ENCODE measurements at places on chromosomes 12 and 14.
A peak's percentile ranks its signal among the peaks of the same experiment; 100 is the strongest.

- DNase-seq: no peak
Observed at GRCh38 chr12:13211859-13212664, 15.5 kb downstream of the EMP1 start.

GRCh38 chr14:63468294-63468693 is 74.9 kb downstream of the PPP2R5E start:
- DNase-seq: no peak

DNA sequence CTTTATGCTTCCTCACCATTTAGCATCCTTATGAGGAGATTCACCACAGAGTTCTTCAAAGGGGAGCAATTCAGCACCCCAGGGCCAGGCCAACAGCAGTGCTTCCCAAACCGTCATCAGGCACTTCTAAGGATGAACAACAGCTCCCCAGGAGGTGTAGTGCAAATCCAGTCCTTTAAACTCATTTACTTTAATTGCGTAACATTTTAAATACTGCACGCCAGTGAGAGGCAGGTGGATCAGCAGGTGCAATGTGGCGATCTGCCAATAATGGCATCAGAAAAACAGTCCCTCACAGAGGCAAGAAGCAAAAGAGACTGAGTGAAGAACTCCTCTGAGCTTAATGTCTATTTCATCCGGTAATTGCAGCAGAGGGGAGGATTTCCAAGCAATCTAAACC is 770.9 kb upstream of the FOXG1 start:
- DNase-seq: no peak

GRCh38 chr12:76265424-76266180 is 82.6 kb downstream of the BBS10 start:
- DNase-seq: no peak

- DNase-seq: peak; percentile 33
Observed at GRCh38 chr14:64186231-64187129, 107.7 kb downstream of the ESR2 start.

- DNase-seq: no peak
Observed at GRCh38 chr12:69027411-69027881, 94.5 kb upstream of the CPM start.

- no peak for DNase-seq
Observed at GRCh38 chr12:63068857-63069442, 82.1 kb downstream of the AVPR1A start.

GRCh38 chr14:26328791-26329190 is 269.0 kb downstream of the NOVA1 start:
- DNase-seq: no peak

- no peak for DNase-seq
Observed at GRCh38 chr14:99600232-99600888, 3.6 kb downstream of the CCDC85C start.

DNA sequence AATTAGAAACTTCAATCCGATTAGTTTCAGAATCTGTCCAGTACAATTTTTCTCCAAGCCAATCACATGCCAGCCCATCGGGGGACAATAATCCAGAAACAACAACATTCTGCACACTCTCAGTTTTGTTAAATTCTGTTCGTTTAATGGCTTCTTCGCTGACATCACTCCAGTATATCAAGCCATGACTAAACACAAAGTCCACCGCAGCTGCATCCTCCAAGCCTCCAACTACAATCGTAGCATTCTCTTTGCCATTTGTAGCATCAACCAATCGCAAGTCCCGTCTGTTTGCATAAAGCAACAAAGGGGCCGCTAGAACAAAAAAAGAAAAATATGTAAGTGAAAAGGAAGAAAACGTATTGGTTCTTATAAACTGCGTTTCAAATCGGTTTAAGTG is 22.5 kb downstream of the LRP6 start:
- no peak for DNase-seq

DNA sequence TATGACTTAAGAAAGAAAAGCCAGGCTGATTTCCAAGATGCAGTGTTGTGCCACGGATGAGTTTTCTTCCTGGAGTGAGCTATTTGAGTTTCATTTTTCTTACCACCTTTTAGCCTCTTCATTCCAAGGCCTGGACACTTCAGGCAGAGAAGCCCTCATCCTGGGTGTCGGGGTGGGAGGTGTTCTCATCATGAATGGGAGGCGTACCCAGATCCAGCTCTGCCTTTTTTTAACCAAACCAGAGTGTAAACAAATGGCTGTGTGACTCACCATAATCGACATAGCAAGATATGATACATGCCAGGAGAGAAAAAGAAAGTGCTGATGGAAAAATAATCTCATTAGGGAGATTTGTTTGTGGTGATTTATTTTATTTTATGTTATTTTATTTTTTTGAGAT is 79.9 kb downstream of the ARF6 start:
- no peak for DNase-seq

- DNase-seq: no peak
Observed at GRCh38 chr14:30058401-30058800, 130.8 kb upstream of the PRKD1 start.

DNA sequence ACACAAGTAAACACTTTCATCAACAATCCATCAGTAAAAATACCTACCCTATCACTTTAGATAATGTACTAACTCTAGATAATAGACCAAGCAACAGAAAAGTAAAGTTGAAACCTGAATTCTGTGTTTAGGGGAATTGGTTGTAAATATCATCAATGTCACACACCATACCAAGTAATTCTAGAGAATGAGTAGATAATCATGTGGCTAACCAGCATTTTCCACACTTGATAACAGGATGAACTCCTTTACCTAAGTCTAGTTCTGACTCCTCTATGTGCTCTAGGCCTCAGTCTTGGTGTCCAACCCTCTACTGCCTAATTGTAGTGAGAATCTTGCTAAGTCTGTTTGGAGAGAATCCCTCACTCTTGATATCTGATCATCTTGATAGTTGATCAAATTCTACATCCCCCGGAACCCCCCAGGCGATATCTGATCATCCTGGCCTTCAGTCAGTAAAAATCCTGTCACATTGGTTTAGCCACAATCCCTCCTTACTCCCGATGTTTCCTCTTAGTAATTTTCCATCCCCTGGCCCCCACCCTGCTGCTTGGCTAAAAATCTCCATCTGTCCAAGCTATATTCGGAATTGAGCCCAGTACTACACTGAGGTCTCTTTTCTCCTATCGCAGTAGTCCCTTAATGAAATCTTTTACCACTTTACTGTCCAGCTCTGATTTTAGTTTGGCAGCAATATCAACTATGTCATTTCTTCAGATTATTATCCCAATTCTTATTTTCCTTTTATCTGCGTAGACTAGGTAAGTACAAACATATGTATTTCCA is 3.4 kb upstream of the SLCO1A2 start:
- DNase-seq: no peak

- no peak for DNase-seq
Observed at GRCh38 chr12:124862768-124863415, 772 bp downstream of the SCARB1 start.

DNA sequence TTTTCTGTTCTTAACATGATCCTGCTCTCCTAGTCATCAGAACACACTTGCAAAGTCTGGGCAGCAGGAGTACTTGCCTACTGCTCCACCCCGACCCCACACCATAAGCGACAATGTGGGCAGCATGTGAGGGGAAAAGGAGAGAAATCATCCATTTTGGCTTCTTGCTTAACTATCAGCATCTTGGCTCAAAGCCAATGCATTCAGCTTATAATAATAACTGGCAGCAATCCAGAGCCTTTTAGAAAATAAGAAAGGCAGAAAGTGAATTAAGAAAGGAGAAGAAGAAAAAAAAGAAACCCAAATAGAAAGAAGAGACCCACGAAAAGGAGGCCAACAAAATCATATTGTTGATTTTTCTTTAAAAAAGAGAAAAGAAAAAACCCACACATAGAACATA is 930.8 kb downstream of the BCL11B start:
- DNase-seq: no peak

DNA sequence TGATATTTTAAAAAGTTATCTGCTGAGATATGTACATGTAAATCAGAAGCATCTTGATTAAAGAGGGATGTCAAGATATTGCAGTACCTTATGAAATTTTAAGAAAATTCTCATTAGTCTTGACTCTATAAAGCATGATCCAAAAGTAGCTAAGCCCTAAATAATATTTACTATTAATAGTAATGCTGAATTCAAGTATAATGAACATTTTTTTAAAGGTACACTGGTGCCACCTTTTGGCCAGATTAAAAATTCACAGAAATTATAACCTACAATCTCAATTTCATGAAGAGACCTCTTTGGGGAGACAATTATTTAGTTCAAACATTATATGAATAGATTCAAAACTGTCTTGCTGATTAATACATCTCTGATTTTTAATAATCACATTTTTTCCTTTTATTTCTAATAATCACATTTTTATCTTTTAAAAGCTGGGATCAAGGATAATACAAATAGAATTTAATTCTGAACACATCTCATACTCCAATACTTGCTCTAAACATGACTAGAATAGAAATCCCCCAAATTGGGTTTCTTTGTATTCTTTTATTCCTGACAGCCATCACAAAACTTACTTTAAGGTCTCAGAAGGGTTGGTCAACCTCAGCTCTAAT is 13.4 kb downstream of the AKAP5 start:
- DNase-seq: no peak

DNA sequence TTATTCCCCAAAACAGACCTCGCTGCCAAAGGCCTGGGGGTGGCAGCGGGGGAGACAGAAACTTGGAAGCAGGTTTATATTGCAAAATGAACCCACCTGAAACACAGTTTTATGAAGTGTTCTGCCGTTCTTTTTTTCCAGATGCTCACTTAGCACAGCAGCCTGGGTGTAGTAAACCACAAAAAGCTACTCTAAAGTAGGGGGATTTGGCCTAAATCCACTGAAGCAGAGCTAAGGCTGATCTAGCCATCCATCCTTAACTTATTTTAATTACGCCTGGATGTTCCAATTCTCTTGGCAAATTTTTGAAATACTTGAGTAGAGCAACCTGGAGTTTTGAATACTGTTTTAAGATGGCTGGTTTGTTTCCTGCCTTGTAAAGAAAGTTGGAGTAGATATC is 121.2 kb downstream of the GPR135 start:
- DNase-seq: no peak

DNA sequence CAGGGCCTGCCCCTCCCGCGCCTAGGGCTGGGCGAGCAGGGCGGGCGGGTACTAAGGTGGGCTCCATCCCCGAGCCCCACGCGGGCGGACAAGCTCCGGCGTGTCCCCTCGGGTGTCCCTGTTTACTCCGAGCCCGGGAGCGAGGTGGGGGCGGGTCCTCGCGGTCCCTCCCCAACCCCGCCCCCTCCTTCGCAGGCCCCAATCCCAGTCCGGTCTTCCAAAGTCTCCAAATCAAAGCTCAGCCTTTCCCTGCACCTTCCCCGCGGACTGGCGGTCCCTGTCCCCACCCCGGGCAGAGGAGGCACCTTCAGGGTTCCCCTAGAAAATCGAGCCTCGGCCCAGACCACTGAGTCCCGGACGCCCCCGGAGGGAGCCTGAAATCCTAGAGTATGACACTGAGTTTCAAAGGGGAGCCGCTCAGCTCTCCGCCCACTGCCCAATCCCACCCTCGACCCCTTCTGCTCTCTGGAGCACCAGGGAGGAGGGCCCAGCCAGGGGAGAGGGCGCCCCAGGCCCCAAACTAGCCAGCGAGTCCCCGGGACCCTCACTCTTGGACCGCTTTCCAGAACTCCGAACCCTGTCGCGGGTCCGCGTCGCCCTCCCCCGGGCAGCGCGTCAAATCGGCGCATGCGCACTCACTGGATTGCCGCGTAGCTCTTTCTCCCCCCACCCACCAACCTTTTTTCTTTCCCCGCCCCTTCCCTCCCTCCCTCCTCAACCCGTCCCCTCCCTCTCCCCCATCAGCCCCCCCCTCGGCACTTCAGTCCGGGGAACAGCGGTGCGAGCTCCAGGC is at the start of gene LRP1:
Gene LRP1, plus strand, starts transcription at position 758 of the 793 bp plus-strand sequence. CDS start 482 bp downstream, outside the sequence.
- no peak for DNase-seq

DNA sequence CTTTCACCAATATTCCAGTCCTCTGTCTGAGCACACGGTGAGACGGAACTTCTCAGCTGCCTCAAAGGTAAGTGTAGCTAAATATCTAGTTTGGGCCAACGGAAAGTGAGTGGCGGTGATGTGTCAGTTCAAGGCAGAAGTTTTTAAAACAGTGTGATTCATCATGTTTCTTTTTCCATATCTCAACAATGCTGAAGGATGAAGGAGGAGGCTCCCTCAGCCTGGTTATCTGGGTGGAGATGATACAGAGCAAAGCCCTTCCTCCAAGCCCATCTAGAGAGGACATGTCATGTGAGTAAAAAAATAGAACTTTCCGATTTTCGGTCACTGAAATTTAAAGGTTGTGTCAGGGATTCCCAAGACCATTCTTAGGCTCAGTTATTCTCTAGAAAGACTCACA is 13.1 kb upstream of the ANP32D start:
- DNase-seq: no peak

DNA sequence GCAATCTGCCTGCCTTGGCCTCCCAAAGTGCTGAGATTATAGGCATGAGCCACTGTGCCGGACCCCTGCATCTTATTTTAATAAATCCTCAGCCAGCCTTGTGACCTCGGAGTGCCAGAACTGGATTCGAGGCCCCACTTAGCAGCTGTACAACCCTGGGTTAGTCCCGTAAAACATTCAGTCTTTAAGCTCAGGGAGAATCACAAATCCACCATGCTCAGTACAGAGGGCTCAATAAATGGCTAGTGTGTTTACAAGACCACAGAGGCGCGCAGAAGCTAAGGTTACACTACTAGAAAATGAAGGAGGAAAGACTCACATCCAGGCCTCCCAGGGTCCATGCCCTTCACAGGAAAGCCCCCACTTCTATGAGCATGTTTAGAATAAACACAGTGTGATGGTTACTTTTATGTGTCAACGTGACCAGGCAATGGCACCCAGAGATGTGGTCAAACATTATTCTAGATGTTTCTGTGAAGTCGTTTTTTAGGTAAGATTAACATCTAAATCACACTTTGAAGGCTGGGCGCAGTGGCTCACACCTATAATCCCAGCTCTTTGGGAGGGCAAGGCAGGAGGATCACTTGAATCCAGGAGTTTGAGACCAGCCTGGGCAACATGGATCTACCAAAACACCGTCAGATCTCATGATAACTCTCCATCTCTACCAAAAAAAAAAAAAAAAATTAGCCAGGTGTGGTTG is 55.3 kb downstream of the CLMN start:
- DNase-seq: no peak

- no peak for DNase-seq
Observed at GRCh38 chr12:78928200-78929074, 63.9 kb downstream of the SYT1 start.

- DNase-seq: no peak
Observed at GRCh38 chr12:27003421-27004381, 10.5 kb downstream of the TM7SF3 start.

GRCh38 chr14:22163051-22163450 is 426.0 kb downstream of the DAD1 start:
- no peak for DNase-seq

All from iPS DF 19.7 (cell line).